ENCODE measurements at places on chromosomes 7 and 10.

GRCh38 chr7:114354306-114354705, 60.3 kb upstream of the FOXP2 start:
- no peak for DNase-seq

GRCh38 chr7:42590771-42591310, 321.0 kb downstream of the C7orf25 start:
- DNase-seq: no peak

DNA sequence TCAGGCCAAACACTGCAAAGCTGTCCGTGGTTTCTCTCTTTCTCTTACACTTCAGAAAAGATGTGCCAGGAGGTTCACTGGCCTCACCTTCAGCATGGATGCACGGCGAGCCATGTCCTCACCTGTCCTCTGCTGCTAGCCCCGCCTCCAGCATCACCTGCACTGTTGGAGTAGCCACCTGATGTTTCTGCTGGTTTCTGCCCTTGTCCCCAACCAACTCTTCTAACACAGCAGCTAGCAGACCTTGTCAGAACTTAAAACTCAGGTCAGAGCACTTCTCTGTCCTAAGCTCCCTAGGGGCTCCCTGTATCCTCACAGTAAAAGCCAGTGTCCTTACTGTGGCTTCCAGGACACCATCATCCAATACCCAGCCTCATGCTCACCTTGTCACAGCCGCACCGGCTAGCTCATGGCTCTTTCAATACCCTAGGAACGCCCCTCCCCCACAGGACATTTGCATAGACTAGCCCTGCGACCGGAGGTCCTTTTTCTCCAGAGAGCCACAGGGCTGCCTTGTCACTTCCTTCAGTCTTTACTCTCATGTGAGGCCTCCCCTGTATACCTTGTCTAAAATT, 15.2 kb downstream of the PALD1 start:
- no peak for DNase-seq

GRCh38 chr10:6729071-6729774, 149.1 kb upstream of the PRKCQ start:
- no peak for DNase-seq

GRCh38 chr7:109890622-109891021, 1200.3 kb upstream of the LRRN3 start:
- no peak for DNase-seq

DNA sequence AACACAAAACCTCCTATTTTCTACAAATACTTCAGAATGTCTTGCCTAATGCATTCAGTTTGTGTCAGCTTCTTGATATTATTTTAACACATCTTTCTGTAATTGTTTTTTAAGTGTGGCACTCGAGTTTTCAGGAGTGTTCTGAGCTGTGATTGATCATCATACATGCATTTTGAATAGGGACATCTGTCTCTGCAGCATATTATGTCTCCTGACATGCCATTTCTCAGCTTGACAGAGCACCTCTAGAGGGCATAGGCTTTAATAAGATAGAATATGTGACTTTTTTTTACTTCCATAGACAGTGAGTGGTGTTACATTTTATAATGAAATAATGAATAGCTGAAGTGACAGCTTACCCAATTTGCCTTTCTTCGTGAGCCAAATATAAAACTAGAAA, 219.2 kb upstream of the HDAC9 start:
- no peak for DNase-seq

GRCh38 chr7:127776776-127777386, 124.9 kb downstream of the SND1 start:
- no peak for DNase-seq

DNA sequence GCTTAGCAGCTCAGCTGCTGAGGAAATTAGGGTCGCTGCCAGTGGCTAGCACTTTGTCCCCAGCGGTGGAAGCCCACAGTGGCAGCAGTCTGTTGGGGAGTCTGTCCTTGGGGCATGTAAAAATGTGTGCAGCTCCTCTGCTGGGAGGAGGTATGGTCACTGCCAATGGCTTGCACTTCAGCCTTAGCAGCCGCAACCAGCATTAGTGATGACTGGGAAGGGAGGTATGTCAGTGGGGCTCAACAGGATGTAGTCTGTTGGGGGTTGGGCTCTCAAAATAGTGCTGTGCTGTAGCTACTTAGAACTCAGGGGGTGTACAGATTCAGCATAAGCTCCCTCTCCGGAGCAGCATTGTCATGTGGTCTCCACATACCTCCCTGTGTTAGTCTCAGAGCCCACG, 189.9 kb downstream of the ZEB1 start:
- no peak for DNase-seq

- DNase-seq: no peak
These were observed 3.0 kb downstream of the DOCK1 start for GRCh38 chr10:126908225-126908624.

DNA sequence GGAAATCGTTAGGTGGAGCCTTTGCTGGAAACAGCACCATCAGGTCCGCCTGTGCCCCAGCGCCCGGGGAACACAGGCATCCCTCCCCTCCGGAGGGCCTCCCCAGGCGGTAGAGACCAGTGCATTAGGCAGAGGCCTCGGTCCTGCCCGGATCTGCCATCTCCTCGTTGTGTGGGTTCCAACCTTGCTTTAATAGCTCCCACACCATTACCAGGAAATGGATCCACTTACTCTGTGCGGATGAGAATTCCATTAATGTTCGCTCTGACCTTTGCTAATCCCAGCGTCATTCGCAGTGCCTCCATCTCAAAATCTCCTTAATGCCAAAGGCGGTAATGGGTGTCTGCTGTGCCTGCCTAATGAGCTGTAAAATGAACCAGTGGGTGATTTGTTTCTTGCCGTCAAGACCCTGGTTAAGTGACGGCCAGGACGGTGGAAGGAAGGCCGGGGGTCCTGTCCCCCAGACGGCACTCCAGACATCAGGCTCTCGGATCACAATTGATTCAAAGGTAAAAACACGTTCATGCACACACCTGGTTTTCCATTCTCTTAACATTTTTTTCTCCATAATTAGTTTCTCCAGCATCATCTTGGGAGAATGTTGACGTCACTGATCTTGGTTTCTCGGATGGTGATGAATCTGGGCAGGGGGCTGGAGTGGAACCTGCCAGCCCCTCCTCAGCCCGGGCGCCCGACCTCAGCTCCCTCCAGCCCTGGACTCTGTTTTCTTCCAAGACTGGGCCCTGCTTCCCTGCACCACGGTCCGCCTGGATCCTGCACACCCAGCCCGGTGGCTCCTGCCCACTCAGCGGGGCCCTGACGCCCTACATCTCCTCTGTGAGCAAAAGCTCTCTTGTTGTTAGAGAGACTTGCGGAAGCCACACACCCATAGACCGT, 22.8 kb upstream of the FAM20C start:
- DNase-seq: no peak

DNA sequence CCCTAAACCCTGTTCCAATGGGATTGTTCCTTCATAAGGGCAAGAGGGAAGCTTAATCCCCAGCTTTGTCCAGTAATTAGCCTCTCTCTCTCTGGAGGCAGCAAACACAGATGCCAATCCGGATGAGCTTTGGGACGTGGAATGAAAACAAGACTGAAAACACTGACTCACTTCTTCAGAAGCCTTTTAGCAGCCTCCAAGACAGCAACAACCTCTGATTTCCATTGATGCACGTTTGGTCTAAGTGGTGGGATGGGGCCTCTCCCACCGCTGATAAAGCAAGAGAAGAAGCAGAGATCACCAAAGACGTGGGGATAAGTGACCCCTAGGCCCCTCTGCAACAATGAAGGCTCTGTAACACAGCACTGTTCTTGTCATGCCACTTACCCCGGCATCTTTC, 5.8 kb upstream of the GFRA1 start:
- no peak for DNase-seq

DNA sequence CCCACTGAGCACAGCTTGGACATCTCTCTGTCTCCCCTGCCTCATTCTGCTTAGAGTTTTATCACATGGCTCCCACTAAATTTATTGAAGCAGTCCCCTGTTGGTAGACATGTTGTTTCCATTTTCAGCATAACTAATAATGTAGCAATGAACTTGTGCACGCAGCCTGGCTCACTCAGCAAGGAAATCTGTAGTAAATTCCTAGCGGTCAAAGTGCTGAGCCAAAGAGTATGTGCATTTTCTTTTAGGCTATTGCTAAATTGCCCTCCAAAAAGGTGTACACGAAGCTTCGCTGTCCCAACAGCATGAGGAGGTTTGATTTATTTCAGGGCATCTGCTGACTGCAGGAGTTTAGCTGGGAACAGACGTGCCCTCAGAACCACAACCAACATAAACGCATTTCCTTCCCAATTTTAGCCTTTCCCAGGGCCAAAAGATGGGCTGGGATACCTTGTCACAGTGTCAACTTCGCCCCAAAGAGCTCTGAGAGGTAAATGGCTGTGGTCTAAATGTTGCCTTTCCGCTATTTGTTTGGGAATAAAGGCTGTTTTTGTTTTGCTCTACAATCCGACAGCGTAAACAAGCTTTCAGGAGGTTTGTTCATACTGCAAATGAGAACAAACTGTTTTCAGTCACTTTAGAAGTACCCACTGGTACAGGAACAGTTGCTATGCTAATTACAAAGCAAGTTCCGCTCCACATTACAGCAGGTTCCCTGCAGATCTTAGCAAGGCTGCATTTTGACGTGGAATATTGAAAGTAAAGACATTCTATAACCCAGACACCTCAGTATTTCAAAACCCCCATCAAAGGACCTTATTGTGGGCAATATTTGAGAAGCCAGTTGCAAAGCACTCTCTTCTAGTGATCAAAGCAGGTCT, 16.8 kb downstream of the VSIR start:
- no peak for DNase-seq

- no peak for DNase-seq
These were observed 38.5 kb upstream of the TMEM168 start for GRCh38 chr7:112828696-112829095.

GRCh38 chr10:50621968-50622705, 1.6 kb downstream of the SGMS1 start:
- DNase-seq: peak; percentile 56

- no peak for DNase-seq
These were observed 842 bp downstream of the KBTBD2 start for GRCh38 chr7:32890793-32891042.

- no peak for DNase-seq
These were observed 79.1 kb downstream of the SUGCT start for GRCh38 chr7:40213856-40214255.

DNA sequence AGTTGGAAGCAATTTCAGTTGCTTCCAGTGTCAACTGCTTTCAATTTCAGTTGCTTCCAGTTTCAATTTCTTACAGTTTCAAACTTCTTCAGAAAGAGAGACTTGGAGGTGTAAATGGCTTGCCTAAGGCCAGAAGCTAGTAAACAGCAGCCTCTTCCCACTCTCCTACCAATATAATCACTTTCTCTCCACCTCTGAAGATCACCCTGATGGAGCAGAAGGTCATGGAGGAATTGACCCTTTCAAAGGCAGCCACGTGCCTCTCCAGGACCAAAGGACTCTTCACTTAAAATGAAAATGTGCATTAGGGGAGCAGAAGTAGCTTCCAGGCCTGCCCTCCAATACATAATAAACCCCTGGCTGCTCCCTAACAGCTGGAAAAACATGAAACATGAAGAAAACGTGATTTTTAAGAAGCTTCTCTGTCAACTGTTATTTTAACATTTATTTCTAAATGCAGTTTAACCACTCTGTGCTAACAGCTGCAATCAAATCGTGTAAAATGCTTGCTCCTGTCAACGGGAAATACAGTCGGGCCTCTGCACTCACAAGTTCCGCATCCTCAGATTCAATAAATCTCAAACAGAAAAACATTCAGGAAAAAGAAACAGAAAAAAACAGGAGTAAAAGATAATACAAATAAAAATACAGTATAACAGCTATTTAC, 1020.6 kb downstream of the XPNPEP1 start:
- no peak for DNase-seq

- no peak for DNase-seq
These were observed 421.9 kb downstream of the DNAJB6 start for GRCh38 chr7:157758468-157759245.

GRCh38 chr10:48215486-48216203, 58.9 kb downstream of the FRMPD2 start:
- DNase-seq: peak; percentile 13

DNA sequence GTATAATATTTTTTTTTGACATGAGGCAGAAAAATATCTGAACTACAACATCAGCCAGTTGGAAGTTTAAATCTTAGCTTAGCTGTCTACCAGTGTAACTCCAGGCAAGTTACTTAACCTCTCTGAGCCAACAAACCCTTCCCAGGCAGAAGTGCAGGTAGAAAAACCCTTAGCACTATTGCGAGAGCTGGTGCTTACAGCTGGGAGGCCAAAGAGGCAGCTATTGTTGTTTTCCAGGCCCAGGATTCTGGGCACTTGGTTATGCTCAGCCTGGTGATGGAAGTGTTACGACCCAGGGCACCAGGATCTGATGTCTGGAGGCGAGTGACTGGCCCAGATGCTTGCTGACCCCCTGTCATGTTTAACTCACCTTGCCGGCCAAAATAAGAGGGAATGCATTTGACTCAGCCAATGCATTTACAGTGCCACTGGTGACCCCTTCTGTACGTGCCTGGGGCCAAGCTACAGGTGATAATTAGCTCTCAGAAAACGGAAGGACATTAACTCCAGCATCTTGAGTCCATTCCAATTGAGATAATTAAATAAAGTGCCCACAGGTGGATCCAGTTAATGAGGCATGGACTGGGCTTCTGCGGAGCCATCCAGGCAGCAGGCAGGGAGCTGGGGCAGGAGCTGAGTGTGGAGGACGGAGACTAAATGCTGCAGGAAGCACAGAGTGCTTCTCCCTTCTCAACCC, 126.5 kb upstream of the HABP2 start:
- no peak for DNase-seq

DNA sequence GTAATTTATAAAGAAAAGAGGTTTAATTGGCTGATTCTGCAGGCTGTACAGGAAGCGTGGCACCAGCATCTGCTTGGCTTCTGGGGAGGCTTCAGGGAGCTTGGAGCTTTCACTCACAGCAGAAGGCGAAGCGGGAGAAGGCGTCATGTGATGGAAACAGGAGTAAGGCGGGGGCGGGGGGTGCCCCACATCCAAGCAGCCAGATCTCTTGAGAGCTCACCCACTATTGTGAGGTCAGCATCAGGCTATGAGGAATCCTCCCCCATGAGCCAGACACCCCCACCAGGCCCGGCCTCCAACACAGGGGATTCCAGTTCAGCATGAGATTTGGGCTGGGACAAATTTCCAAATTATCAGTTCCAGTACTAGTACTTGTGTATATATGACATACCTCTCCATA, 46.2 kb downstream of the WDR37 start:
- DNase-seq: no peak

DNA sequence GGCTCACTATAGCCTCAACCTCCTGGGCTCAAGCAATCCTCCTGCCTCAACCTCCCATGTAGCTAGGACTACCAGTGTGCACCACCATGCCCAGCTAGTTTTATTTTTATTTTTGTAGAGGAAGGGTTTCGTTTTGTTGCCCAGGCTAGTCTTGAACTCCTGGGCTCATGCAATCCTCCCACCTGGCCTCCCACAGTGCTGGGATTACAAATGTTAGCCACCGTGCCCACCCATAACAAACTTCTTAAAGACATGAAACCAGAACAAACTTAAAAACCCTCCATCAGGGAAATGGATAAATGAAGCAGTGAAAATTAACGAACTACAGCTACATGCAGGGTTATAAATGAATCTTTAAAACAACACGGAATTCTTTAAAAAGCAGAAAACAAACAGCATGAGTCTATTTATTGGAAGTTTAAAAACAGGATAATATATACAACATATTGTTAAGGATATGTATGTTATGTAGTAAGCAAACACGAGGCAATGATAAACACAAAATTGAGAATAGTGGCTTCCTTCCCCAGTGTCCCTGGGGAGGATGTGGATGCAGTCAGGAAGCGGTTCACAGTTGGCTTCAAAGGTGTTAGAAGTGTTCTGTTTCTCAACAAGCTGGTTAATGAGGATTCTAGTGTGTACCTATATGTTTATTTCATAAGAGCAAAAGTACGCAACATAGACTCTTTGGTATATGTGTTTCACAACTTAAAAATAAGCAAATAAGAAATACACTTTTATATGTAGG, 128.2 kb upstream of the IMMP2L start:
- no peak for DNase-seq

- DNase-seq: no peak
These were observed 69.0 kb downstream of the LHFPL3 start for GRCh38 chr7:104397442-104397841.
